G401 (cell line): ENCODE measurements at places on chromosomes 12 and 14. TPM values are rescaled to one million over a fixed set of nuclear protein-coding genes. Genes with fewer than 3 reads are reported as not detected.

GRCh38 chr12:124774054-124774461 is 89.6 kb downstream of the SCARB1 start:
- no peak for DNase-seq

DNA sequence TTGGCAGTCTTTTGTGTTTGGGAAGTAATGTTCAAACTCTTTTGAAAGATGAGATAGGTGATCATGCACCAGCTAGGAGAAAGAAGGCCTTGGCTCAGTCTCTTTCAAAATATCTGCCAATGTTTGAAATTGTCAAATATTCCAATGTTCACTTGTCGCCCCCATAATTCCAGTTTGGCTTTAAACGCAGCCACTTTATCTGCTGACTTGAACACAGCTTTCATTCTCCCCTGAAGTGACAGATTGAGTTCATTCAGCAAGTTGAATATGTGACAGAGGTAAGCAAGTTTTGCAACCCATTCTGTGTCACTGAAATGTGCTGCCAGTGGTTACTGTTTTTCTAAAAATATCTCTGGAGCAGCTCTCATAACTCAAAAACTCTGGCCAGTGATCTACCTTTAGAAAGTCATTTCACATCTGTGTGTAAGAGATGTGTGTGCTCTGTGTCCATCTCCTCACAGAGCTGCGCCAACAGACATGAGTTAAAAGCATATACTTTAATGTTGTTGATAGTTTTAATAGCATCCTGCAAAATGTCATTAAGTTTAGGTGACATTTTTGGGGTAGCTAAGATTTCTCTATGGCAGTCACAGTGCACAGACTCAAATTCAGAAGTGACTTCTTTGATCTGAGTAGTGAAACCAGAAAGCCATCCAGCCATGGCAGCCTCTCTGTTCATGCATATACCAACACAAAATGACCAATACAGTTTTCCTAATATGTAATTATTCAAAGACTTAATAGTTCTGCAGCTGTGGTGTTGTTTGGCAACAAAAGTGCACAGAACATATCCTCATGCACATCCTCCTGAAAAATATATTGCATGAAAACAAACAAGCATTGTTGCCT is 614.3 kb upstream of the MIS18BP1 start:
- DNase-seq, result no peak

GRCh38 chr12:121248622-121249021 is 38.7 kb downstream of the P2RX4 start:
- DNase-seq, result no peak

DNA sequence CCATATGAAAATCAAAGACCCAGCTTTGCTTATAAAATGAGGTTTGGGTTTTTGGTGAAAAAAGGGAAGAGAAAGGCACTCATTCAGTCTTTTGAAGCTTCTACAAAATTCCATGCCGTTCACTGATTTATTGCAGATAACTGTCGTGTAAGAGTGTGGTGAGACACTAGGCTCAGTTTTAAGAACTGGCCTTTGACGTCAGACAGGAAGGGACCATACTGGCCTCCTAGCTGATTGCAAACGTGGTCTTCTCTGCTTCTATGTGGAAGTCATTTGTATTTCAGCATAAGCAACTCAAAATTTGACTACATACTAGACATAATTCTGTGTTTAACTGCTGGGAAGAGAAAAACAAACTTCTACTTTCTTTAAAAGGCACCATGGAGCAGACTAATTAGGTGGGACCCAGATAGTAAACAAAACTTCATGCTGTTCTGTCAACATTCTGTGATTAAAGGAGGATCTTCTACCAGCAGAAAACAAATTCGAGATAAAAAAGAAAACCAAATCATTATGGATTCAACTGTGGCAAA is 168.7 kb downstream of the TTC7B start:
- DNase-seq, result no peak

GRCh38 chr12:114762490-114763110 is 78.6 kb upstream of the TBX3 start:
- no peak for DNase-seq

DNA sequence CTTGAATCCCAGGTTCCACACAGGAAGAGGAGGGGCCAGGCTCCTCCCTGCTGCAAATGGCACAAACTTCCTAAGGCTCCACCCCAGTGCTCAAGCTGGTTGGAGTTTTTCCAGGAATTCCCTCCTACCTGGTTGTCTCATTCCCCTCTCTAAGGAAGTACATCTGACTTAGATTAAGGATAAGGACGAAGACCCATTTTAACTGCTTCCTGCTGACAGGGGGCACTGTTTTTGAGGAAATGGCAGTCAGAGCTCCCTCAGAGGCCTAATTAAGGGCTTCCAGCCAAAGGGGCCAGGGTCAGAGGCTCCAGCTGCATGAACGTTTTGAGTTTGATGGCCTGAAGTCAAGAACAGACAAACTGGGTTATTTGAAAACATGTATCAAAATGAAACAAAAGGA is 1084.7 kb downstream of the SLC6A15 start:
- no peak for DNase-seq

DNA sequence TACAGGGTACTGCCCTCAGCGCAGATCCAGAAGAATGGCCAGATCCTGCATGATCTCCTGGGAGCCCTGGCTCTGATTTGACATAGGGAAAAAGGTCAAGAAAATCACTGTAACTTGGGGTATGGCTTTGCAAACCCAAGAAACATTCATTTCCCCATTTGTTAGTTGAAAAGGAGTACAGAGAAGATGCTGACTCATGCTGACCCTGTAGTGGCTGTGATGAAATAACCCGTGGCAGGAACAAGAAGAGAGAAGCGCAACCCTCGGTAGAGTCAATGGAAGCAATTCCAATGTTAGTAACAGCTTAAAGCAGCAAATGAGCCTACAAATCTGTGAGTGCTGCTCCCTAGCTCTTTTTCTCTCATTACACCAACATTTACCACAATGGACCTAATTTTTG is 281.6 kb upstream of the NPAS3 start:
- DNase-seq, result peak; percentile 26

DNA sequence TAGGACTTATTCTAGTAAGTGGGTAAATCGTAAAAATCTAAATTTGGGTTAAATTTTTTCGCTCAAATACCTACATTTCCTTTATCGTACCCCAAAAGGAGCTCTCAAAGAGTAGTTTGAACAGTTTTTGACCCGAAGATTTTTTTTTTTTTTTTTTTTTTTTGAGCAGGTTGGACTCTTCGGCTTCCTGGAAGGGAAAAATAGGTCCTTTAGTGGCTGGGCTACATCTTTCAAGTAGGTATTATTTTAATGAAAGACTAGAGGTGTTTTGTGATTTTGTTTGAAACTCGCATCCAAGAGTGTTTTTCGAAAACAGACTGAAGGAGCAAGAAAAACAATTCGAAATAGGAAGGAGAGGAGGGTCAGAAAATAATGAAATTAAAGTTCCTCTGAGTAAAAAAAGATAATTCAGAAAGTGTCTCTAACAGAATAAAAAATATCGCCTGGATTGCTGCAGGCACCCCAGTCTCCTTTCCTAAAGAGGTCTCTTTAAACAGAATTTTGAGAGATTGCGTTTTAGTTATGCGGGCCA is 6.0 kb downstream of the CDKN1B start:
- no peak for DNase-seq

- DNase-seq, result no peak
Measured at GRCh38 chr12:116954710-116955381, 44.1 kb downstream of the FBXW8 start.

DNA sequence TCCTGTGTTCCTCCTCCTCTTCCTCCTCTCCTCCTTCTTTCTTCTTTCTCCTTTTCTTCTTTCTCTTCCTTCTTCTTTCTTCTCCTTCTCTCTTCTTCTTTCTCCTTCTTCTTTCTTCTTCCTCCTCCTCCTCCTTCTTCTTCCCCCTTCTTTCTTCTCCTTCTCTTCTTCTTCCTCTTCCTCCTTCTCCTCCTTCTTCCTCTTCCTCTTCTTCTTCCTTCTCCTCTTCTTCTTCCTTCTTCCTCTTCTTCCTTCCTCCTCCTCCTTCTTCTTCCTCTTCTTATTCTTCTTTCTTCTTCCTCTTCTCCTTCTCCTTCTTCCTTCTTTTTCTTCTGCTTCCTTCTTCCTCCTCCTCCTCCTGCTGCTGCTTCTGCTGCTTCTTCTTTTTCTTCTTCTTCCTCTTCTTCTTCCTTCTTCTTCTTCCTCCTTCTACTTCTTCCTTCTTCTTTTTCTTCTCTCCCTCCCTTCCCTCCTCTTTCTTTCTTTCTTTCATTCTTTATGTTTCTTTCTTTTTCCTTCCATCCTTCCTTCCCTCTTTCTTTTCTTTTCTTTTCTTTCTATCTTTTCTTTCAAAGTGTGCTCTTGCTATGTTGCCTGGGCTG is 19.0 kb downstream of the C12orf71 start:
- no peak for DNase-seq

- DNase-seq, result no peak
Measured at GRCh38 chr12:110742096-110742717, 484 bp downstream of the PPP1CC start.

DNA sequence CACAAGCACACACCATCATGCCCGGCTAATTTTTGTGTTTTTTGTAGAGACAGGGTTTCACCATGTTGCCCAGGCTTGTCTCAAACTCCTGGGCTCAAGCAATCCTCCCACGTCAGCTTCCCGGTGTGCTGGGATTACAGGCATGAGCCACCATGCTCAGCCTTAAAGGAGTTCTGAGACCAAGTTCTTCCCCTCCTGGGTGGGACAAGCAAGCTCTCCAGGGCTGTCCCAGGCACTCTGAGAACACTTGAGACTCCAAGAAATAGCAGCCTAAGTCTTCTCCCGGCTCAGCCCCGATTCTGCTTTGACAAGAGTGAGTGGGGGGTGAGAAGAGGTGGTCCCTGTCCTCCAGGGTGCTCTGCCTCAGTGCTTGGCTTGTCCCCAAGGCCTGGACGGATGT is 86.4 kb downstream of the STAB2 start:
- DNase-seq, result no peak

DNA sequence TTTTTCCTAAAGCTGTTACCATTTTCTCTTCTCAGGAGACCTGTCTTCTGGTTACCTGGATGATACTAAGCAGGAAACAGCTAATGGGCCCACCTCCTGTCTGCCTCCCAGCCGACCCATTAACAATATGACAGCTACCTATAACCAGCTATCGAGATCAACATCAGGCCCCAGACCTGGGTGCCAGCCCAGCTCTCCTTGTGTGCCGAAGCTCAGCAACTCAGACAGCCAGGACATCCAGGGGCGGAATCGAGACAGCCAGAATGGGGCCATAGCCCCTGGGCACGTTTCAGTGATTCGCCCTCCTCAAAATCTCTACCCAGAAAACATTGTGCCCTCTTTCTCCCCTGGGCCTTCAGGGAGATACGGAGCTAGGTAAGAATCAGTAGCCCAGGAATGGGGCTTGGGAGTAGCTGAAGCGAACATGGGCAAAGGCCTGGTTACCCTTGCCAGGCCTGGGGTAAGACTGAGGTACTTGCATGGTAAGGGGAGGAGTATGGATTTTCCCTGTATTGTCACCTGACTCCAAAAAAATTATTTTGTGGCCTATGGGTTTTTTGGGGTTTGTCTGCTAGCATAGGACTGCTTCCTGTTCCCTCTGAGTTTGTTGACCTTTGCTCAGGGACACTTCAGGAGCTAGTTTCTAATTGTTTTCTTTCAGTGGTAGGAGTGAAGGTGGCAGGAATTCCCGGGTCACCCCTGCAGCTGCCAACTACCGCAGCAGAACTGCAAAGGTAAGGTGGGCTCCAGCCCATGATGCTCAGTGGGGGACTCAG is 26.6 kb downstream of the TRAFD1 start:
- DNase-seq, result no peak

GRCh38 chr14:75831952-75832351 is 149.8 kb downstream of the TGFB3 start:
- DNase-seq, result no peak

DNA sequence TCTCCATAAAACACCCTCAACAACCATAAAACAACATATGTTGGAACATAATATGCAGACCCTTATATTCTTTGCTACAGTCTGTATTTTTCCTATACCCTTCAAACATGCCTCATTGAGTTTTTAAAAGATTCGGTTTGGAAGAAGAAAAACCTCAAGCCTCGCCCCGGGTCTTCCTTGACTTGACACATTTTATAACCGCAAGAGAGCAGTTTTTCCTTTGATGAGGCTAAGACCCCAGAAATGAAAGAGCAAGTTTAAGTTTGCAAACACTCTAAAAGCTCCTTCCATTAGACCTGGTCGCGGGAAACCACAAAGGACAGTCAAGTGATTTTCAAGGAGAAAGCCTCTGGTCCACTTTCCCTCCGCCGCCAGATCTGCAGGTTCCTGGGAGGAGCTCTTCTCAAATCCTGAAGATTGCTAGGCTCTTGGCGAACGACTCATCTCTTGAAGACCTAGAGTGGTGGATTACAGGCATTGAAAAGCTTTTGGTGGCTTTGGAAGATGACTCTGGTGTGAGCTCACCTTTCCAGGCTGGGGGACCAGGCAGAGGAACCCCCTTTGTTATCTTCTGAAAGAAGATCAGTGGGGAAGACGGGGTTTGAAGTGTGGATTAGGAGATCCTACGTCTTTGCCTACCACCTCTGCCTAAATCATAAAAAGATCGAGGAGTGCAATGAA is at the start of gene ASCL4:
Gene ASCL4 (plus strand): TSS at position 356 of the 681 bp plus-strand sequence. CDS start 515 bp downstream, outside the sequence.
- DNase-seq, result no peak

The AVPR1A gene
- 0.03 TPM in 1 of 2 replicates, not detected in the other for total RNA-seq

The PLBD1 gene
- not detected in 2 replicates for total RNA-seq

The RFLNA gene
- 2.1 and 2.3 TPM in 2 replicates for total RNA-seq

The TAS2R20 gene
- 0.12 and 0.61 TPM in 2 replicates for total RNA-seq

The BRF1 gene
- total RNA-seq, result 30.3 and 46.8 TPM in 2 replicates

The CLEC1B gene
- total RNA-seq, result not detected in 2 replicates

The CRIP1 gene
- 8.6 TPM in 1 of 2 replicates, not detected in the other for total RNA-seq

The PLA2G1B gene
- total RNA-seq, result not detected in 2 replicates

The CRACR2A gene
- total RNA-seq, result not detected in 2 replicates

The TGFB3 gene
- 3.1 and 3.9 TPM in 2 replicates for total RNA-seq

The KRT3 gene
- not detected in 2 replicates for total RNA-seq
